ENCODE measurements at places on chromosomes 7 and 10.

GRCh38 chr7:89770161-89770560, 384.1 kb upstream of the STEAP1 start:
- no peak for DNase-seq

GRCh38 chr10:14822879-14823755, 14.7 kb downstream of the CDNF start:
- no peak for DNase-seq

DNA sequence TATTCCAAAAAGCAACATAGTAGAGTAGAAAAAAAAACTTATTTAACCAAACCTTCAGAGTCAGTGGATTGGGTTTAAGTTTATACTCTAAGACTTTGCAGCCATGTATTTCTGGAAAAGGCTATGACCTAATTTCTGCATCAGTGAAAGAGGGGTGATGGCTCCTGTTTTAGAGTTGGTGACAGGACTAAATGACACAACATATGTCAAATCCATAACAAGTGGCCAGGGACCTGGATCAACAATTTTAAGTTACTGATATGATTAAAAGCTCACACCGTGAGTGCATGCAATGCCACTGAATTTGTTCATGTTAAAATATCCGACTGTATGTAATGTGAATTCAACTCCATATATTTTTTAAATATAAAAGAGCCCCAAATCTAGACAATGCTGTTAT, 390.6 kb downstream of the TNS3 start:
- DNase-seq, result no peak

DNA sequence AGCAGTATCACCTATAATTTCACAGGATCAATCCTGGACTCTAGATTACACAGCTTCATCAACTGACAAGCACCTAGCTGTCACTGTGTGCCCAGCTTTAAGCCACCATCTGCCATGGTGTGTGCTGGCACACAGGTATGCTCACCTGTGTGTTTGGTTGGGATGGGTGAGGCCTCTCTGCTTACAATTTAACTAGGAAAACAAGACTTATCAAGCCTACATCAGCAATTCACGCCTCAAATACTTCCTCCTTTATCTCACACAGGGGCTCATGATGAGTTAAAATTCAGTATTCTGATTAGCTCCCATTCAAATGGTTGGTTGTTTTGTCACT, 608.2 kb downstream of the PARD3 start:
- no peak for DNase-seq

GRCh38 chr10:132392811-132393694, 3.9 kb upstream of the PWWP2B start:
- no peak for DNase-seq

DNA sequence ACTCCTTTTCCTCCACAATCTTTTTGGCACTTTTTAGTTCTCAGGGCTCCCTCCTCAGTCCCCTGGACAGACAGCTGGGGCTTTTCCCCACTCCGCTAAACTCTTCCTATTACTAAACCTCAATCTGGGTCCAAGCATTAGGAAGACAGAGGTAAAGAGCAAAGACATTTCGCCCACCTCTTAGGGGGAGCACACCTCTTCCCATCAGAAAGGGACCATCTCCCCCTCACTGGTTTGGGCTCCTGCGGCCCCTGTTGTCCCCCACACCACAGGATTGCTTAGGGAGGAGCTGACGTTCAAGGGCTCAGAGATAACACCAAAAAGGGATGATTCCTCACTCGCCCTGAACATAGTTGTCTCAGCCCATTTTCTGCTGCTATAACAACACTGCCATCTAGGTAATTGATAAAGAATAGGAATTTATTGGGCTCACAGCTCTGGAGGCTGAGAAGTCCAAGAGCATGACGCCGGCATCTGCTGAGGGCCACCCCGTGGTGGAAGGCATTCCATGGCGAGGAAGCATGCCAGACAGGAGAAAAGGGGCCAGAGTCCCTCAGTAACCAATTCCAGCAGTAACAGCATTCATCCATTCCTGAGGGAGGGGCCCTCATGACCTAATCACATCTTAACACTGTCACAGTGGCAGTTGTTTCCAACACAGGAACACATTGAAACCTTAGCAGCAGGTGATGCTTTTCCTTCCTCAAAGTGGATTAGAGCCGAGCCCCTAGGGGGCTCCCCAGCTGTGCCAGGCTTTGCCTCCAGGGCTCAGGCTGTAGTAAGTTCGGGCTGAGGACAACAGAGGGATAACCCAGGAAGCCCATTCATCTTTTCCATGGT, 209.6 kb downstream of the EBF3 start:
- DNase-seq, result no peak

GRCh38 chr10:69097729-69098128, 9.8 kb downstream of the SRGN start:
- no peak for DNase-seq

DNA sequence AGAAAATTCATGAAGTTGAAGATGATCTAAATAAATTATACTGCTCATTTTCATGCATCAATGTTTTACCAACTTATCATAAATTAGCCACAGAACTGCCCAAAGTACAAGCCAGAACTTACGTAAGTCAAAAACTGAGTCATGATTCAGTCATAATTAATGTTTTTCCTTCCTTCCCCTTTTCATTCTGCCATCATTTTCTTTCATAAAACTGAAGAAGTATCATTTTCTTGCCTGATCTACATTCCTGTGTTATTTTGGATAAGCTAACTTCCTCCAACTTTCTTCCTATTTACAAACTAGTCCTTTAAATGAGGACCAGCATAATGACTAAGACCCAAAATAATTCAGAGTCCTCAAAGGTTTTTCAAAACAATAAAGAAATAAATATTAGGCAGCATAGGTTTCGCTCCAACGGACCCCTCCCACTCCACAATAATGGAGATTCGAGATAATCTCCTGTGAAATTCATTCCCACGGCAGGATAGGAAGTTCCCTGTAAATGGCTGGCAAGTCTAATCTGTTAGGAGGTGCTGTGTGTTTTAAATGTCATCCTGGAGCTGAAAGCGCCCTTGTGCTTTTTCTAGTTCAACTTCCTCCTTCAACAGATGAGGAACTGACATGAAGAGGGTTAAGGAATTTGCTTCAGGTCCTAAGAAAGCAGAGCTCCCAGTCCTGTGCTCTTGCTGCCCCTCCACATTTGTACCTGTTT, 218.9 kb downstream of the DOCK4 start:
- no peak for DNase-seq

- no peak for DNase-seq
Measured at GRCh38 chr7:116632384-116632783, 39.6 kb upstream of the MET start.

DNA sequence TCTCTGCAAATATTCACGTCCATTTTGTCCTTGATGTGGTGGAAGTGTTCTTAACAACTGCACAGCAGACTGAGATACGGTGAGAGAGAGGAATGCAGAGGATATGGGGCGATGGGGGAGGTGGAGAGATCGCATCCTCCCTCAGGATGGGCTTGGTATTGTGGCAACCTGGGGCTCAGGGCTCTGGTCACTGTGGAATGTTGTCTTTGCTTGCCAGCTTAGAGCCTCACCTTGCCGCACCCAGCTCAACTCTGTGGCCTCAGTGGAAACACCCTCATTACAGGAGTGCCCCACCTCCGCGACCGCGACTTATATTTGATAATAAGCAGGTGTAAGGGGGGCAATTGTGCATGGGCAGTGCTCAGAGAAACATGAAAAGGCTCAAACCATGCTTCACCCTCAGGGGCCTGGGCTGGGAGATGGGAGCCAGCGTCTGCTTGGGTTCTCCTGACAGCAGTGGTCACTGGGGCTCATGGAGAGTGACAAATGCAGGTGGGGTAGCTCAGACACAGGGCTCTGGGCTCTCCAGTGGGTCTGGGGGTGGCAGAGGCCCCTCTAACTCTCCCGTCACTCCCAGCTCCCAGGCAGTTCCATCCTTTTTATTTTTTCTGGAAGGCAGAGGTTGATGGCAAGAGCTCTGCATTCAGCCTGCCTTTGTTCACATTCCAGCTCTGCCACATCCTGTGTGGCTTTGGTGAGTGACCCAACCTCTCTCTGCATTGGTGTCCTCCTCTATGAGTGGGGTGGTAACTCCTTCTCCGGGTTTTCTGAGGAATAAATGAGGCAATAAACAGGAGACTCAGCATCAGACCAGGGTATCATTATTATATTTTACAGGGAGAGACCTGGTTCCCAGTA, 43.1 kb upstream of the EMX2 start:
- DNase-seq, result no peak

DNA sequence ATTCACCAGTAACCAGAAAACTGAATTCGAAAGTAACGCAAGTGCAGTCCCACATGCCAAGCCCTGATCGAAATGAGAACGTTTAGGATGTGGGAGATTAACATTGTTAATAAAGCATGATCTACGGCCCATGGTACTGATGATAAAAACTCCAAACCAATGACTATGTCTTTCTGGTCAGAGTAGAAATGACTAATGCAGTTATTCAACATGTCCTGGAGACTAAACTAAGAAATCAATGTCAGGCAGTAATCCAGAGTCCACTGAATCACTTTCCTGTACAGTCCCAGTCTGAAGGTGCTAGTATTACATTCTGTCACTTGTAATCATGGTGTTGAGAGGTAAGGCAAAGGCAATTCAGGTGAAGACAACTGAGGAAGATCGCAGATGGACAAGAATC, 14.4 kb downstream of the NPSR1 start:
- DNase-seq, result no peak

DNA sequence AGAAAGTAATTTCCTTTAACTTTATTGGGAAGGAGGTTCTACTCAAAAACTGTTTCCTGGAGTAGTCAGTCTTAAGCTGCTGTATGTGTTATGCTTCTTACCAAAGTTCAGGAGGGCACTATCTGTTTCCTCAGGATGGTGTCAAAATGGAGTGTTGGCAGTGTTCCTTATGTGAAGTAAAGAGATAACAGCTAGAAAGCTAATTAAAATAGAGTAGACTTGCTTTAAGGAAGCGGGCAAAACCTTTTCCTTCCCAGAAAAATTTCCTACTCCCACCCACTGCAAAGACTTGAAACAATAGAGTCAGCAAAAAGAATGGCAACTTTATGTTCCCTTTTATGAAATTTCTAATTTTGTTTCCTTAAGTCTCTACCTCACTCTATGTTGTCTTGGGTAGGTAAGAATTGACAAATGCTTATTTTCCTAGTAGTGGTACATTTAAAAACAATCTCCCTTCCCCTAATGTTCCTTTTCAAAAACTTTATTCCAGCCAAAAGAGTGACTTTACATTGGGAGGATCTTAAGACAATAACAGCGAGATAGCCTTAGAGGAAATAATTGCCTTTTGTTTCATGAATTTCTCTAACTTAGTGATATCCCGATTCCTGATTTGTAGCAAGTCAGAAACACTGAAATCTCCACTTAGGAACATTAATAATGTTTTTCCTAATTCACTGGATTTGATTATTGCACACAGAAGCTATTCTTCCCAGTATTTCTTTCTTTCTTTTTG, 26.5 kb upstream of the ENTPD1 start:
- DNase-seq, result no peak

DNA sequence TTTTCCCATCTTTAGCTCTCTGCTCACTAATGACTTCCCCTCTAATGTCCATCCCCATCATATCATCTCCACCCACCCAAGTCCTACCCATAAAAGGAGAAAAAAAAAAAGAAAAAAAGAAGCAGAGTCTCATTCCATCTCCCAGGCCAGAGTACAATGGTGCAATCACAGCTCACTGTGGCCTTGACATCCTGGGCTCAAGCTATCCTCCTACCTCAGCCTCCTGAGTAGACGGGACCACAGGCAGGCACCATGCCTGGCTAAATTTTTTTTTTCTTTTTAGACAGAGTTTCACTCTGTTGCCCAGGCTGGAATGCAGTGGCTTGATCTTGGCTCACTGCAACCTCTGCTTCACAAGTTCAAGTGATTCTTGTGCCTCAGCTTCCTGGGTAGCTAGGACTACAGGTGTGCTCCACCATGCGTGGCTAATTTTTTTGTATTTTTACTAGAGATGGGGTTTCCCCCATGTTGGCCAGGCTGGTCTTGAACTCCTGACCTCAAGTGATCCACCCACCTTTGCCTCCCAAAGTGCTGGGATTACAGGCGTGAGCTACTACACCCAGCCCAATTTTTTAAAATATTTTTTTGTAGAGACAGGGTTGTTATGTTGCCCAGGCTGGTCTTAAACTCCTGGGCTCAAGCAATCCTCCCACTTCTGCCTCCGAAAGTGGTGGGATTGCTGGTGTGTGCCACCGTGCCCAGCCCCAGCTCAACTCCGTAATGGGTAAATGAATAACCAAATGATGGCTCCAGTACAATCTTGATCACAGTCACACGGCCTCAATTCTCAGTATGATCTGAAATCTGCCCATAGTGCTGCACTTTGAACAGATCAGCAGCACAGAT, 24.6 kb upstream of the SGMS1 start:
- DNase-seq, result no peak

DNA sequence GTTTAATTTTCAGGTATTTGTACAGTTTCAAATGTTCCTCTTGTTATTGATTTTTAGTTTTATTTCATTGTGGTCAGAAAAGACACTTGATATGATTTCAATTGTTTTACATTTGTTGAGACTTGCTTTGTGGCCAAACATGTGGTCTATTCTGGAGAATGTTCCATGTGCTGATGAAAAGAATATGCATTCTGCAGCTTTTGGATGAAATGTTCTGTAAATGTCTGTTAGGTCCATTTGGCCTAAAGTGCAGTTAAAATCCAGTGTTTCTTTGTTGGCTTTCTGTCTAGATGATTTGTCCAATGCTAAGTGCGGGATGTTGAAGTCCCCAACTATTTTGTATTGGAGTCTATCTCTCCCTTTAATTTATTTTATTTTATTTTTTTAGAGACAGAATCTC, 70.5 kb downstream of the ZNF503 start:
- DNase-seq, result no peak

DNA sequence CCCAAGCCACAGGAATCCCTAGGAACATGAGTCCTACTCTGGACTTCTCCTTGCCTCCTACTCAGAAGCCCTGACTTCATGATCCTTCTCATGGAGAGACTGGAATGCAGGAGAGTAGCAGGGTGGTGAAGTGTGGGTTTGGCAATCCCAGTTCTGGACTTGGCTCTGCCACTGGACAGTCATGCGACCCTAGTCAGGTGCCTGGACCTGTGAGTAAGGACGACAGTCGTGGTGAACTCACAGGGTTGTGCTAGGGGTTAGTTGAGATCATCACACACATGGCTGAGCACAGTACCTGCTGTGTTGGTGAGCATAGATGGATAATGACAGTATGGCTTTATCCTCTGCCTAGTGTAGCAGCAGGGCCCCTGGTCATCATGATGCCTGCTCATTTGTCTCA, 117.9 kb downstream of the LRRC18 start:
- DNase-seq, result no peak

- no peak for DNase-seq
Measured at GRCh38 chr7:76037310-76037709, 10.5 kb downstream of the STYXL1 start.

- no peak for DNase-seq
Measured at GRCh38 chr10:10609379-10609955, 408.2 kb upstream of the CELF2 start.

DNA sequence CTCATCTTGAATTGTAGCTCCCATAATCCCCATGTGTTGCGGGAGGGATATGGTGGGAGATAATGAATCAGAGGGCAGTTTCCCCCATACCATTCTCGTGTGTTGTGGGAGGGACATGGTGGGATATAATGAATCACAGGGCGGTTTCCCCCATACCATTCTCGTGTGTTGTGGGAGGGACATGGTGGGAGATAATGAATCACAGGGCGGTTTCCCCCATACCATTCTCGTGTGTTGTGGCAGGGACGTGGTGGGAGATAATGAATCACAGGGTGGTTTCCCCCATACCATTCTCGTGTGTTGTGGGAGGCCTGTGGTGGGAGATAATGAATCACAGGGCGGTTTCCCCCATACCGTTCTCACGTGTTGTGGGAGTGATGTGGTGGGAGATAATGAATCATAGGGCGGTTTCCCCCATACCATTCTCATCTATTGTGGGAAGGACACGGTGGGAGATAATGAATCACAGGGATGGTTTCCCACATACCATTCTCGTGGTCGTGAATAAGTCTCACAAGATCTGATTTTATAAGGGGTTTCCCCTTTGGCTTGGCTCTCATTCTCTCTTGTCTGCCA, 271.0 kb downstream of the MAD1L1 start:
- DNase-seq, result no peak
